OCI-M1 (cell line): ENCODE measurements at places on chromosomes 2 and 18.

GRCh38 chr2:157056200-157056676 is 201.3 kb upstream of the GALNT5 start:
- DNase-seq, result peak; percentile 78

DNA sequence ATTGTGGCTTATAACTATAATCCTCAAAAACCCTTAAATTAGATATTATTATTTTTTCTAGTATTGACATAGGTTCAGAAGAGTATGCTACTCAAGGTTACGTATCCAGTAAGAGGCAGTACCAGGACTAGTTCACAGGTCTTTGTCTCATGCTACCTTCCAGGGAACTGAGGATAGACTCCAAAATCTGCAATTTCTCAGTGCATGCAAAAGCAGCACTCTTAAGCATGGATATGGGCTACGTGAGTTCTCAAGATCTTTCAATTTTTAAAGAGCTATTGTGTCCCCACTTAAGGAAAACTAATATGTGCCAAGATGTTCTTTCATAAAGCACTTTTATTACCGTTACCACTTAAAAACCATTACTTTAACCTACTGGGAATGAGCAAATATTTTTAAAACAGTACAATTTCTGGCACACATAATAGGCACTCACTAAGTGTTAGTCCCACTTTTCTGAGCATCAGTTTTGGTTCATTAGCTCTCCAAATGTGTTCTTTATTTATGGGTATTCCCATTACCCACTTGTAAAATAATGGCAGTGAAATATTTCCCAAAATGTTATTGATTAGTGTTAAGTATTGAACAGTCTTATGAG is 113.8 kb upstream of the TTN start:
- no peak for DNase-seq

- no peak for DNase-seq
Observed at GRCh38 chr2:86301009-86301408, 36.4 kb downstream of the REEP1 start.

GRCh38 chr18:37306432-37306831 is 259.2 kb downstream of the CELF4 start:
- DNase-seq, result no peak

GRCh38 chr2:116819355-116819754 is 995.1 kb upstream of the DDX18 start:
- DNase-seq, result no peak

DNA sequence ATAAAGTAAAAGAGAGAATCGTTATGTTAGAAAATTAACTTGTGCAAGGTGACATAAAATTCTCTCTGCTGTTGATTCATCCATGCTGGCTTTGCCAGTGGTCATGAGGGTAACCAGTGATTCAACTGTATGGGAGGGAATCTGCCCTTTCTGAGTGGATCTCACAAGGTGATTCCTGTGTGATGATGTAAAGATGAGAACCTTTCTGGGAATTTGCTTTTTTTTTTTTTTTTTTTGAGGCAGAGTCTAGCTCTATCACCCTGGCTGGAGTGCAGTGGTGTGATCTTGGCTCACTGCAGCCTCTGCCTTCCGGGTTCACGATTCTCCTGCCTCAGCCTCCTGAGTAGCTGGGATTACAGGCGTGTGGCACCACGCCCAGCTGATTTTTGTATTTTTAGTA is 23.3 kb downstream of the RAB31 start:
- no peak for DNase-seq
